ENCODE measurements at places on chromosomes 5 and 9.

GRCh38 chr5:155307229-155307628, 293.7 kb downstream of the KIF4B start:
- DNase-seq, result no peak

GRCh38 chr5:54757541-54757940, 227.9 kb downstream of the ESM1 start:
- DNase-seq, result no peak

DNA sequence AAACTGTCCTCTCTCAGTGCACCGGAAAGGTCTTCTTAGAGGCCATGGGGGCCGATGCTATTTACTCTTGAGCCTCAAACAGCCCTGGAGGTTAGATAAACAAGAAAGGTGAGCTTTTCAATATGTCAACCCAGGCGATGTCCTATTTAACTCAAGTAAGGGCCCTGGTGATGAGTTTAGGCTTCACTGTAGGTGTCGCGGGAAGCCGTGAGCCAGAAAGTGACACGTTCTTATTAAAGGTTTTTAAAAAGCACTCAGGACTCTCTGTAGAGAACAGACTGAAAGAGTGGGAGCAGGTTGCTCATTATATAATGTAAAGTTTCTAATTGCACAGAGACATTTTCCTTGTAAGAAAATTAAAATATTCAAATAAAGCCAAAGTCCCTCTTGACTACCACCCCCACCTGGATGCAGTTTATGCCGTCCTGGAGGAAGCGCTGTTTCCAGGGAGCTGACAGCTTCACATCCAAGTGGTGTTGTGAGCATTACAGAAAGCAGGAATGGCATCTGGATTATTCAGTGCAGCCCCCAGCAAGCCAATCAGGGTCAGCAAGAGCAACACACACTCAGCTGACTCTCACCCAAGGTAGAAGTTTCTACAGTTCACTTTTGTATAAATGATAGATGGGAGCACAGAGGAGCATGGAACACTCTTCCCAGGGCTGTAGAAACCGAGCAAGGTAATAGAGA, 280.3 kb downstream of the DRD1 start:
- DNase-seq, result no peak

- DNase-seq, result peak; percentile 99
These were observed 200.6 kb upstream of the ZNF618 start for GRCh38 chr9:113675475-113675941.

DNA sequence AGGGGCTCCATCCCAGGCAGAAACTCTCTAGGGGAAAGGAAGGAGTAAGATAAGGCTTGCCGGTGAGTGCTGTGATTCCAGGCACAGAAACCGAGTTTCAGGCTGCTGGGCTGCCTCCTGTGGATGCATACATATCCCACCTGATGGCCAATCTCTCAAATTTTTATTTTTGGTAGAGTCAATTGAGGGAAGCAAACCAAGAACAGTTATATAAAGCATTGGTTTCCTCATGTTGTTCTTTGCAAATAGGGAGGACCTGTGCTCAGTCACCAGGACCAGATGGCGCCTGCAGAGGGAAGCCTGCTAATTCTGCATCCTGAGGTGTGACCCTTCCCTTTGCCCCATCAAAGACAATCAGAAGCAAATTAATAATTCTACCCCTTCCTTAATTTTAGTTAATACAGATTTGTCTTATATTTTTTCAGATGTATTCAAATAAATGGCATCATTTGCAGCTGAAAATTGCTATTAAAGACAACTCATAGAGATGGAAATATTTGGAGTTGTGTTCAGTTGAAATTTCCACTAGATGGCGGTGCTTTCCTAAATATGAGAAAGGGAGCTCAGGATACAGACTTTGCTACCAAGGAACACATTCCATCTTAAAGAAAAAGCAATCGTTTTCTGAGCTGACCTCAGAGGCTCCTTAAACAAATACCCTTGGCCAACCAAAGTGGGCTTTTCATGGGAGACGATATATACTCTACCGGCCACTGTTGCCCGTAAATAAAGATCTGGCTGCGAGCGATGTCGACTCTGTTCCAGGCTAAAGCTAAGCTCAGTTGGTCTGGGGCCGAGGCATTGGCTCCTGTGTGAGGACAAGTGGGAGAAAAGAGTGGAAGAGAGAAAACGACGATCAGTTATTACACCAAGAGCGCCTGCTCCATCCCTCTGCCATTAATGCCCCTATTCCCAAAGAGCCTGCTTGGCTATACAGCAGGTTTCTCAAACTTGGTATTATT, 225.7 kb upstream of the KLF9 start:
- DNase-seq, result peak; percentile 65

DNA sequence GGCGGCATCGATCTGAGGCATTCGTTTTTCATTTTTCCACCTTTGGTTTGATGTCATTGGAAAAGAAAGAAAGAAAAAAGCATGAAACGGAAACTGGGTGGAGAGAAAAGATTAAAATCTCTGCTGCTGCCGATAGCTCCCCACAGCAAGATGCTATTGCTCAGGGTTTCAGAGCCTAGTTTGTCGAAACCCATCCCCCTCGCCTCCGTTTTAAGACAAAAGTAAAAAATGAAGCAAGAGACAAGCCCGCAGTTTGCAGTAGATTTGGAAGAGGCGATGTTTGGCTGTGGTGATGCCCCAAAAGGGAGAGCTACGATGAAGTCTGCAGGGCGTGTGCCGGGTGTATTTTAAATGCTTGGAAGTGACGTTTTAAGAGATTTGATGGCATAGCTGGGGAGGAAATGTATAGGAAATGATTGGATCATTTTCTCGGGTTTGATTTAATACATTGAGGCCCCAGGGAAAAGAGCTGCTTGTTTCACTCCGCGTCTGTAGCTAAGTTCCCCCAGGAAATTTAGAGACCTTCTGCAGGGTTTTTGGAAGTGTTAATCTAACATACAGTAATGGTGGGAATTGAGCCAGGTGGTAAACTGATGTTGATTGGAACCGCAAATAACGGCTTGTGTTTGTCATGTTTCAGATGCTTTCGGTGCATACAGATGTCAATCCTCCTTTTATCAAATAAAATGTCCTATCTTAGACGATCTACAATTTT, 909 bp downstream of the NDFIP1 start:
- DNase-seq, result no peak

GRCh38 chr5:139061274-139061673, 136.9 kb downstream of the SIL1 start:
- peak; percentile 33 for DNase-seq

DNA sequence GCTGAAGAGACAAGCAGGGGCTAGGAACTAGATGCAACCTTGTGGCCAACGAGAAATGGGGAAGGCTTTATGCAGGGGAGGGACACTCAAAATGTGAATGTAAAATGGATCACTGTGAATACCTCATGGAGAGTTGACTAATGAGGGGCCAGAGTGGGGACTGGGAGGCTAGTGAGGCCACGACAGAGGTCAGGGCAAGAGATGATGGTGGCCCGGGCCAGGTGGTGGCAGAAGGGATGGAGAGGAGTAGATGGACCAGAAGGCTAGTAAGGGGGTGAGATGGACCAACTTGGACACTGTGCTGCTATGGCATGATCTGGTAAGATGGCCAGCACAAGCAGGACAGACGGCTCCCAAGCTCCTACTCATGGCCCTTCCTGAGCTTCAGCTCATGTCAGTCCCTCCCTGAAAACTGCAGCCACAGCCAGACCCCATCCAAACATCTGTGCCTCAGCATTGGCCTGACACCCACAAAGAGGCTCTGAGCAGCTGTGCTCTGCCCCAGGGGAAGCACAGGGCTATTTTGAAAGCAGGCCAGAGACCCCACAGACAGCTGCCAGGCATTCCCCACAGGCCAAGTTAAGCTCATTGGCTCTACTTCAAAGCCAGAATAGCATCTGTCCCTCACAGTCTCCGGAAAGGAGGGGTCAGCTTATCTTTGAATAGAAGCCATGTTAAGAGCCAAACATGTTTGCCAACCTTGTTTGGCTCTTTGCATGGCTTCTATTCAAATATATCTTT, 22.1 kb downstream of the P4HA2 start:
- no peak for DNase-seq

GRCh38 chr5:178496642-178497041, 93.6 kb downstream of the COL23A1 start:
- peak; percentile 2 for DNase-seq

DNA sequence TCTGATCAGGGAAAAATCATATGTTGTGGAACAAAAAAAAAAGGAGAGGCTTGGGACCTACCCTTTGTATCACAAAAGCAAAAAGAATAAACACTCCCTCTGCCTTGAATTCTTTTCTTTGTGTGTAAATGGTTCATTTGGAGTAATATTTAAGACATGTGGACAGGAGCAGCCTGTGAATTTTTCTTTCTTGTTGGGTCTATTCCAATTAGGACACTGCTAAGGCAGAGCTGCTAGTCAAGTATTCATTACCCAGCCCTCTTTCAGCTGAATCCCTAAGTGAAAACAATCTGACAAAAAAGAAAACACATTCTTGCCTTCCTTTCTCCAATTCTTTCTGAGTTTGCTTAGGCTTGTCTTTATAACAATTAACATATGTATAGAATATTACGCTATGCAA, 330.0 kb downstream of the EBF1 start:
- DNase-seq, result no peak

GRCh38 chr9:27365707-27366376, 68.9 kb upstream of the EQTN start:
- no peak for DNase-seq

DNA sequence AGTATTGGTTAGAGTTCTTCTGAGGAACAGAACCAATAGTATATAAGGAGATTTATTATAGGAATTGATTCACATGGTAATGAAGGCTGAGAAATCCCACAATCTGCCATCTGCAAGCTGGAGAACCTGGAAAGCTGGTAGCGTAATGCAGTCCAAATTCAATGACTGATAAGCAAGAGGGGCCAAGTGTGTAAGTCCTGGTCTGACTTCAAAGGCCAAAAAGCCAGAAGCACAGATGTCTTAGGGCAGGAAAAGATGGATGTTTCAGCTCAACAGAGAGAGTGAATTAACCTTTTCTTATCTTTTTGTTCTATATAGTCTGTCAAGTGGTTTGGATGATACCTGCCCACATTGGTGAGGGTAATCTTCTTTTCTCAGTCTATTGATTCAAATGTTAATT, 146.4 kb downstream of the FGF10 start:
- no peak for DNase-seq

GRCh38 chr9:108205276-108205675, 650.5 kb downstream of the ACTL7B start:
- DNase-seq, result no peak

GRCh38 chr9:134191455-134192209, 27.3 kb upstream of the RNU6ATAC start:
- DNase-seq, result no peak

DNA sequence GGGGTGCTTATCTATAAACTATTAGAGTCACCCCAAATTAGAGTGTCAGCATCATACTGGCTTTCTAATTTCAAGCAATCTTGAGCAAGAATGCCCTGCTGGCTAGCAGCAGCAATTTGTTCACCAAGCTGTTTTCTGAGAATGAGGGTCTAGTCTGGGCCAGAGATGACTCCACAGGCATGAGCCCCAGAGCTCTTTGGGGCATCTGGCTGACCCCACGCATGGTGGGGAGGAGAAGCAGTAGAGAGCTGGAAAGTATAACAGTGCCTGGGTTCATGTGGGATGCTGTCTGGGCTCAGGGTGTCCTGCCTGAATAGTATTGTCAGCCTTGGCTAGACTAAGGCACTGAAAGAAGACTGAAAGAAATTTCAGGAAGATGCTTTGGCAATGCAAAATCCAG, 64.9 kb downstream of the C6 start:
- no peak for DNase-seq

DNA sequence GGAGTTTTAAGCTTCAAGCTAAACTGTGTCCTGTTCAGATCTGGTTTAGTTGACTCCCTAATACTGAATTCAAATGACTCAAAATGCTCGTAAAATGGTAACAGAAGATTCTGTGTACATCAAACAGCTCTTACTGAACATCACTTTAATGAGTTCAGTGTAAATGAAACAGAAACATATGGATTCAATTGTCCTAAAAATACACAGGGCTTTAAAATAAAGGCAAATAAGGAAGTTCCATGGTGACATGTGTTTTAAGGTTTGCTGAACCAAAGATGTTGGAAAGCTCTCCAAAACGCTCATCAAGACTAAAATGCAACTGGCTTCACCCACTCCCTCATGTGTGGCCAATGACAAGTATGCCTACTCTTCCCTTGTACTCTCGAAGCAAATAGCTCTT, 340.0 kb upstream of the PIK3R1 start:
- no peak for DNase-seq

DNA sequence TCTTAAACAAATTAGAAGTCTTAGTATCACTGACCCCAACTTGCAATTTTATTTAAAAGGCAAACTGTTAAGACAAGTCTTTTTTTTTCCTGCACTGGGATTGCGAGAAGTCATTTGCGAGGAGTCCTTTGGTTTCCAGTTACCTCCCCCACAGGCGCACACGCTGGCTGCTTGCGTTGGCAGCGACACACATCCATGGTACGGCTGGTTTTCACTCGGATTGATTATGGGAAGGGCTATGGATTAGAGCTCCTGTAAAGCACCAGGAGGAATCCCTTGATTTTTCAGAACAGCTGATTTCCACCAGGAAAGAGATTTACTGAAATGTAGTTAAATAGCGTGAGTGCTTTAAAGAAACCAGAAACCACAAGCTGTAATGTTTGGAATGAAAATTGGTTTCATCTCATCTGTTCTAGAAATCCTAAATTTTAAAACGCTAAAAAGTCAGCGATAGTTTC, 737 bp downstream of the SLC1A3 start:
- DNase-seq, result no peak

- no peak for DNase-seq
These were observed 319.4 kb downstream of the RAB3C start for GRCh38 chr5:58902305-58902704.

DNA sequence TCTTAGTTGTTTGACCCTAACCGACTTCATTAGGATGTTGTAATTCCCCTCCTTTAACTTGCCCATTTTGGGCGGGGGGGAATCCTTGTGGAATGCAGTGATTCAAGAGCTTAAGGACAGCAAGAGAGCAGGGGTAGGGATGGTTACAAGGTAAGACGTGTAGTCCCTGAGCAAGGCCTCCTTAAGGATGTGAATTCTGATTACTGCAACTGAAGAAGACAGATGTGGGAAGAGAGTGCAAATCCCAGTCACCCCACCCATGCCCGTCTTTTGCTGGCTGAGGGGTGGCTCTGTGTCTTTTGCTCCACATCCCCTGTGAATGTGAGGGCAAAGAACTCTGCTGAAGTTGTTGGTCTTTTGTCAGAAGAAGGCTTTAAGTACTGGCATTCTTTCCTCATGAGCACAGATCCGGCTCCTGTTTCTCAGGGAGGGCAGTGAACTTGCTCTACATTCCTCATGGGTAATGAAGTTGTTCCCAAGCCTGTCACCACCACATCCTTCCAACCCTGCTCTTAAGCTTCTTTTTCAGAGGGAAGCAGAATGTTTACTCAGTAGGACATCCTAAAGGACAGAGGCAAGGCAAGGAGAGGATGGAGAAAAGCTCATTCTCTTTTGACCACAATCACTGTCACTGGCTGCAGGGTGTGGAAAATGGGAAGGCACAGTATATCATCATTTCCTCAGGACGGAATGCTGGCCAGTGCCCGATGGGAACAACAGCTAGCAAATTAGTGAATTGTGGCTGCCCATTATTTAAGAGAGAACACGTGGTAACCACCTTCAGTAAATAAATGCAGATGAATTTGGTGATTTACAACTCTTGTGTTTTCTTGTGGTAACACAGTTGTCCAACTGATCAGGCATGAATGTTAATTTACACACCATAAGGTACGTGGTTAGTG, 61.5 kb downstream of the RAI14 start:
- peak; percentile 85 for DNase-seq
